ENCODE measurements at places on chromosomes 2 and 18.

- no peak for DNase-seq
Observed at GRCh38 chr18:42559069-42559690, 556.3 kb downstream of the RIT2 start.

DNA sequence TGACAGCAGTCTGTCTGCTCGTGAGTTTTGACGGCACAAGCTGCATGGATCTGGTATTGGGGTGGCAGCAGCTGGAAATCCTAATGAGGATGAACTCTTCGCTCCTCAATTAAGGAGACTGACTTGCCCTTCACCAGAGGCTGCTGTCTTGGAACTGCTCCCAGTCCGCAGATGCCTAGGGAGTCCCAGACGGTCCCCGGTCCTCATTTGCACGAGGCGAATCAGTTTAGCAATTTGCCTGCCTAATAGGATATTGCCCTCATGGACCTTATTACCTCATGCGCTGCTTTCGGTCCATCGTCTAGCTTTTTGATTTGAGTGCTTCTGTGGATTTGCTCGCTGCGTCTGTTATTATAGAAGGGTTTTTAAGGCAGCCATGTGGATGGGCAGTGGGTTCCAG is 40.6 kb downstream of the ASAP2 start:
- DNase-seq = no peak

- no peak for DNase-seq
Observed at GRCh38 chr2:24189551-24189950, 14.7 kb downstream of the FAM228A start.

DNA sequence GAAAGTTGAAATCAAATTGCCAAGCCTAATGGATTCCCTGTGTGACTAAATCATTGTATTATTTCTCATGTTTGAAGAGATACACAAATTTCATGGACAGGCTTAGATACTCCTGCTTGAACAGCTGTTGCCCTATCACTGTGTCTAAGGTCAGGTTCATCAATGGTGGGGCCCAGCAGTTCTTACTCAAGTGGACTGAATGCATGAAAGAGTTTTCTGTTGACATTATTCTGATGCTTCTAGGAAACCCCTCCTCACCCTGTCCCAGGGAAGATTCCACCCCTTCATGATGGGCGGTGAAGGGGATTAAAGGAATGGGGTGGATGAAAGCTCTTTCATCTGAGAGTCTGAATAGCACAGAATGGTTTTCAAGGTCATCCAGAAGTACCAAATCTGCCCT is 148.8 kb downstream of the INO80D start:
- no peak for DNase-seq

- peak; percentile 6 for DNase-seq
Observed at GRCh38 chr2:168244318-168244717, 3.1 kb downstream of the STK39 start.

GRCh38 chr2:232367016-232367415 is 11.5 kb upstream of the ALPP start:
- no peak for DNase-seq

- no peak for DNase-seq
Observed at GRCh38 chr18:44156126-44156525, 524.6 kb upstream of the SETBP1 start.

- no peak for DNase-seq
Observed at GRCh38 chr2:47379384-47379783, 23.6 kb upstream of the MSH2 start.

DNA sequence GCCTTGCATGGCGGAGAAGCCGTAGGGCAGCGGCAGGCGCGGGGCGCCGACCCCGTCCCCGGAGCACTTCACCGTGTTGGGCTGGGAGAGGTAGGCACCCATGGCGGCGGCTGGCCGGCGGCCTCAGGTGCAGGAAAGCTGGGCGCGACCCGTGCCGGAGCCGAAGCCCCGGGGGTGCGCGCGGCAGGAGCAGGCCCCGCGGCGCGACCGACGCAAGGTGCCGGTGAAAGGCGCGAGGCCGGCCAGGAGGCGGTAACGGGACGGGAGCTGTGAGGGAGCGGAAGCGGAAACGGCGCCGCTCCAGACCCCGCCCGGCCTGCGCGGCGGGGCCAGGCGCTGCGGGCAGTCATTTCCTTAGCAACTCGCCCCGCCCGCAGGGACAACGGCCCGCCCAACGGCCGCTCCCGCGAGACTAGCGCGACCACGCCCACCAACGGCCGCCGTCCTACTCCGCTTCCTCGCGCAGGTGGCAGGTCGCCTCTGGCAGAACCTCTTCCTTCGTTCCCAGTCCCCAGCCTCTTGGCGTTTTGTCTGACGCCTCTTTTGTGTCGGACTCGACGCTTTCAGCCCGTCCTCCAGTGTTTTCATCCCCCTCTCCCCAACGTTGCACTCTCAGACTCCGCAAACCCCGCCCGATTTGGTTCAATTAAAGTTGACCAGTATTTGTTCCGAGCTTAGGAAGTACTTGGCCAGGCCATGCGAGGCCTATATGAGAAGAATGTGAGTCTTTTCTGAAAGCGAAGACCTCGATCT is at the start of gene PPM1G:
Gene PPM1G (minus strand): TSS at position 271 of the 753 bp plus-strand sequence. CDS start 169 bp downstream, at position 102.
- peak; percentile 96 for DNase-seq

Measured in activated T-cell treated with anti-CD3 and anti-CD28 coated beads for 1 hour (primary cell).